ENCODE measurements at places on chromosomes 12 and 14. TPM values are rescaled to one million over a fixed set of nuclear protein-coding genes. Genes with fewer than 3 reads are reported as not detected.

DNA sequence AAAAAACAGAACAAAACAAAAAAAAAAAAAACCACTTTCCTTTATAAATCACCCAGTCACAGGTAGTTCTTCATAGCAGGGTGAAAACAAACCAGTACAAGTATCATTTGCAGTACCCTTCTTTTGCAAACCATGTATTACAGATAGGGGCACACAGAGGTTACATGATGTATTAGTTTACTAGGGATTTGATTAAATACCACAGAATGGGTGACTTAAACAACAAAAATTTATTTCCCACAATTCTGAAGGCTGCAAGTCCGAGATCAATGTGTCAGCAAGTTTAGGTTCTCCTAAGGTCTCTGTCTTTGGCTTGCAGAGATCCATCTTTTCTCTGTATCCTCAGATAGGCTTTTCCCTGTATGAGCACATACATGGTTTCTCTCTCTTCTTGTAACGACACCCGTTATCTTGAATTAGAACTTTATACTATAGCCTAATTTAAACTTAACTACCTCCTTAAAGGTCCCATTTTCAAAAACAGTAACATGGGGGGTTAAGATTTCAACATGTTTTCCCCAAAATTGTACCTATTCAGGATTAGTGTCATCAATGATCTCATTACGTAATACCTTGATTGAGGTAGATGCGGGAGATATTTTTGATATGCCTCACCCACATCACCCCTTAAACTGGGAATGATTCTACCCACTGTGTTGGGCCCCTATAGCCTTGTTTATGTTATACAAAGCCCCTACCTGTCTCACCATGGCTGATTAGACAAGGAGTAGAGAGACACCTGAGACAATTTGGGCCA lies 3.5 kb upstream of the CEP128 start:
- no peak for DNase-seq

TTLL5 gene
- total RNA-seq = 17.3 TPM

DNA sequence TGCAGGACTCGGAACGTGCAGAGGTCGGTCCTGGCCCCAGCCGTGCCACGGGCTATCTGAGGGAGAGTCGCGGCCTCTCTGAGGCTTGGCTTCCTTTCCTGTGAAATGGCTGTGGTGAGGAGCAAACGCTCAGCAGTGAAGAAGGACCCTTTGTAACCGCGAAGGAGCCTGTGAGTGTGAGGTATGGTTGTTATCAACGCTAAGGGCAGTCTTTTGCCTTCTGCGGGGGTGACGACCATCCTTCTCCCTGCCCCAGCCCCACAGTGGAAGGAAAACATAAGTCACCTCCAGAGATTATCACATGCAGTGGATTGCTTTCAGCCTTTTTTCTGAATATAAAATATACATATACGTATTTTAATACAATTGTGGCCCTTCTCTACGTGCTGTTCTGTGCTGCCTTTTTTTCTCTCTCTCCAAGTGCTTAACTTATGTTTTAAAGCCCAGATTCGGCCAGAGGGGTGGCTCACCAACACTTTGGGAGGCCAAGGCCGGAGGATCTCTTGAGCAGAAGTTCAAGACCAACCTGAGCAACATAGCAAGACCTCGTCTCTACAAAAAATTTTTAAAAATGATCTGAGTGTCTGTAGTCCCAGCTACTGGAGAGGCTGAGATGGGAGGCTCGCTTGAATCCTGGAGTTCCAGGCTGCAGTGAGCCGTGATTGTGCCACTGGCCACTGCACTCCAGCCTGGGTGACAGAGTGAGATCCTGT lies 17.4 kb downstream of the TAMALIN start:
- no peak for DNase-seq

DNA sequence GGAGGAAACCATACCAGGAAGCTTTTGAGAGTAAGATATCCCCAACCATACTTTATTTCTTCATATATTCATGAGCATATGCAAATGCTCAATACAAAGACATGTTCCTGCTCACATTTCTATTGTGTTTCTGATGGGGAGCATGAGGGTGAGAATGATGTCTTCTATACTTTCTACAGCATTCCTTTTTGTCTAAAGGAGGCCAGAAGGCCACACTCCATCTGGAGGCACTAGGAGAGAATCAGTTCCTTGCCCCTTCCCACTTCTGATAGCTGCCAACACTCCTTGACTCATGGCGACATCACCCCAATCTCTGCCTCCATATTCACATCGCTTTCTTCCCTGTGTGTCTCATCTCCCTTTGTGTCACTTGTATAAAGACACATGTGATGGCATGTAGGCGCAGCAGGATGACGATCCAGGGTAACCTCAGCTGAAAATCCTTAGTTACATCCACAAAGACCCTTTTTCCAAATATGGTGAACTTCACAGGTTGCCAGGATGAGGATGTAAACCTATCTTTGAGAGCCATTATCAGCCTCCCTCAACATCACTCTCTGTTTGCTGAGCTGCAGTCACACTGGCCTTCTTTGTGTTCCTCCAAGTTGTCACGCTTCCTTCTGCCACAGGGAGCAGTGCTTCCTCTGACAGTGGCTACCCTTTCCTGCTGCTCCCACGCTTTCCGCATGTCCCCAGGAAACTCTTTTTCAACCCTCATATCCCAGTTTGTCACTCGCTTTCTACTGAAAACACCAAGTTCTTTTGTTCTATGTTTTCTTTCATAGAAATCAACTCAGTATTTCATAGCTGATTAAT lies 96.9 kb downstream of the STXBP6 start:
- no peak for DNase-seq

GRCh38 chr14:22689199-22689598 lies 45.0 kb upstream of the OR6J1 start:
- DNase-seq = no peak

PIANP gene
- 0.16 TPM for total RNA-seq

CIROP gene
- not detected for total RNA-seq

DACT1 gene
- total RNA-seq = 3.7 TPM

Data from mesenteric fat pad (tissue), 1 donor.